ENCODE measurements at places on chromosomes 11 and 22. TPM values are rescaled to one million over a fixed set of nuclear protein-coding genes. Genes with fewer than 3 reads are reported as not detected.

DNA sequence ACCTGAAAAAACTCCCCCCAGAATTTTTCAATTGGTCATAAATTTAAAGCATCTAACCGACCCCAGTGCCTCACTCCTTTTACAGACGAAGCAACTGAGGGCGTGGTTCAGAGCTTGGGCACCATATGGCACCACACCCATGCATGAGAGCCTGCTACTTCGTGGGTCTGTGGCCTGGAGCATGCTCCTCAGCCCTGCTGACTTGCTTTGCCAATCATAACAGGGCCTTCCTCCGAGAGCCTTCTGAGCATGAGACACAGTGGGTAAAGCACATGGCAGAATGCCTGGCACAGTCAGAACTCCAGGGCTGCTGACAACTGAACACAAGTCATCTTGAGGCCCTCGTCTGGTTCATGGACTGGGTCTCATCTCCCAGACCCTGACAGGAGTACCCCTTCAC lies 33.3 kb downstream of the HIRA start:
- no peaks in the 10 kb centered on the region for H3K27me3 ChIP-seq
- peaks cover 70% of the 10 kb centered on the region for H3K36me3 ChIP-seq

DNA sequence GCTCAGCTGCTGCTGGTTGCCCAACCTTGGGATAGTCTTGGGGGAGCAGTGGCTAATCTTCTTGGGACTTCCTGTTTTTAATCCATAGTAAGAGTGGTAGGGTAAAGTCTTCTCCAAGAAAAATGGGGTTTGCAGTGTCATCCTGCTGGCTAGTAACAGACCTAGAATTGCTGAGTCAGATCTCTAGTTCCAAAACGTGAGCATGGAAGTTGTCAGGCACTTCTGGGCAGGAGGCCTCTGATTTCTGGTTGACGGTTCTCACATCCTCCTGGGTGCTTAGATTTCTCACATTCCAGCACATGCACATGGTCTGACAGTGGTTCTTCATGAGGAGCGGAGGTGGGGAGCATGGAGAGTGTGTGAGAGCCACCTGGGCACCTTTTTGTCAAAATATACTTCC lies 410.0 kb downstream of the OPCML start:
- DNase-seq, result no peak
- H3K4me3 ChIP-seq, result no peak overlapping the region
- no peaks in the 10 kb centered on the region for H3K36me3 ChIP-seq
- no peak overlapping the region for H3K27ac ChIP-seq
- no peaks in the 10 kb centered on the region for H3K4me1 ChIP-seq

The FOLR2 gene
- total RNA-seq, result 0.75 TPM

The APOBEC3B gene
- total RNA-seq, result 9.8 TPM

- no peaks in the 10 kb centered on the region for H3K27me3 ChIP-seq
- peaks cover 74% of the 10 kb centered on the region for H3K4me1 ChIP-seq
- H3K36me3 ChIP-seq, result no peaks in the 10 kb centered on the region
These were observed 5.3 kb downstream of the PICALM start for GRCh38 chr11:86063536-86063935.

DNA sequence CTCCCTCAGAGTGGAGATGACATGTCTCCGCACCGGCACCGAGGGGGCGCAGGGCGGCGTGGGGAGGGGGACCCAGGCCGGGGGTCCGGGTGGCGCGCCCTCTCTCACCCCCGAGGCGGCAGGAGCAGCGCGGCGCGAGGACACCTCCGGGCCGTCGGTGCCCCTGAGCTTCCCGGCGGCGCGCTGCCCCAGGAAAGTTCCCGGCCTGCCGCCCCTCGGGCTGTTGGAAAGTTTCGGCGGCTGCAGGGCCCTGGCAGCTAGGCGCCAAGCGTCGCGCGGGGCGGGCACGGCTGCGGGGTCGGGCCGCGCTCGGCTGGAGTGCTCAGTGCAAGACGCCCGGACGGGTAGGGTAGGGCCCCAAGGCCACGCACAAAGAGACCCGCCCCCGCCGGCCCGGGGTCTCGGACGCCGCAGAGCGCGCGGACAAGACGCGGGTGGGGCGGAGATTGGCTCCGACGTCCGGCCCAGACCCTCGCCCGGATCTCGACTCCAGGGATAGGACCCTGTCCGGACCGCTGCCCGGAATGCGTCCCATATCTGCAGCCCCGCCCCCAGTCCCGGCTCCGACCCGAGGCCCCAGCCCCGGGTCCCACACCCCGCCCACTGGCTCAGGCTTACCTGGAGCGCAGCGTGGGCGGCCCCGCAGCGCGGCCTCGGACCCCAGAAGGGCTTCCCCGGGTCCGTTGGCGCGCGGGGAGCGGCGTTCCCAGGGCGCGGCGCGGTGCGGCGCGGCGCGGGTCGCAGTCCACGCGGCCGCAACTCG lies 471 bp downstream of the ARVCF start:
- no peak overlapping the region for H3K27ac ChIP-seq
- H3K4me3 ChIP-seq, result peak overlapping the region; percentile 76
- peak; percentile 62 for DNase-seq
- peaks cover 8% of the 10 kb centered on the region for H3K27me3 ChIP-seq

DNA sequence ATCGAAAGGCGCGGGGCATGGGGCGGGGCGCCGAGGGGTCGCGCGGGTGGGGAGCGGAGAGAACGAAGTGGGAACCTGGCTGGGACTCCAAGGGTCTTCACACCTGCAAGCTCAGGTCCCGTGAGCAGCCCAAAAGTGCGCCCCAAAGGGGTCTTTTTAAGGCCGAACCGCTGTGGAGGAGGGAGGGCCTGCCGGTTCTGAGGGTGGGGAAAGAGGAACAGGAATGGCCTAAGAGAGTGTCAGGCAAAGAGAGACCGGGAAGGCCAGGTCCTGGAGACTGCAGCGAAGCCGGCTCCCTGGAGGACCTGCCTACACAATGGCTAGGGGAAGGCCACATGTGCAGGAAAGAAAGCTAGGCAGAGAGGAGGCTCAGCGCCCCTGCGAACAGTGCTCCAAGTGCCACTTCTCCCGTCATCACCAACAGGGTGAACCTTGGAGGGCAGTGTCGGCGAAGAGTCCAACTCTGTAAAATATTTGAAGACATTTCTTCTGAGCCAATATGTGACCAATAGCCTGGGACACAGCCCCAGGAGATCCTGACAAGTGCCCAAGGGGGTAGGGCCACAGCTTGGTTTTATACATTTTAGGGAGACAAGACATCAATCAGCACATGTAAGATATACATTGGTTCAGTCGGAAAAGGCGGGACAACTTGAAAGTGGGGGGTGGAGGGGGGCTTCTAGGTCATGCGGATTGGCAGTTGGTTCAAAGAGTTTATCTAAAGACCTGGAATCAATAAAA lies 710 bp upstream of the DGCR2 start:
- H3K27ac ChIP-seq, result peak overlapping the region; percentile 46
- H3K4me3 ChIP-seq, result peak overlapping the region; percentile 85
- no peak for DNase-seq

- H3K36me3 ChIP-seq, result no peaks in the 10 kb centered on the region
- DNase-seq, result no peak
- H3K27me3 ChIP-seq, result no peaks in the 10 kb centered on the region
- H3K4me3 ChIP-seq, result no peak overlapping the region
- H3K4me1 ChIP-seq, result no peaks in the 10 kb centered on the region
These were observed 26.3 kb upstream of the MN1 start for GRCh38 chr22:27827604-27828587.

The SERPING1 gene
- total RNA-seq, result not detected

Measured in B cell (primary cell).